ENCODE measurements at places on chromosomes 5 and 9. TPM values are rescaled to one million over a fixed set of nuclear protein-coding genes. Genes with fewer than 3 reads are reported as not detected.

DNA sequence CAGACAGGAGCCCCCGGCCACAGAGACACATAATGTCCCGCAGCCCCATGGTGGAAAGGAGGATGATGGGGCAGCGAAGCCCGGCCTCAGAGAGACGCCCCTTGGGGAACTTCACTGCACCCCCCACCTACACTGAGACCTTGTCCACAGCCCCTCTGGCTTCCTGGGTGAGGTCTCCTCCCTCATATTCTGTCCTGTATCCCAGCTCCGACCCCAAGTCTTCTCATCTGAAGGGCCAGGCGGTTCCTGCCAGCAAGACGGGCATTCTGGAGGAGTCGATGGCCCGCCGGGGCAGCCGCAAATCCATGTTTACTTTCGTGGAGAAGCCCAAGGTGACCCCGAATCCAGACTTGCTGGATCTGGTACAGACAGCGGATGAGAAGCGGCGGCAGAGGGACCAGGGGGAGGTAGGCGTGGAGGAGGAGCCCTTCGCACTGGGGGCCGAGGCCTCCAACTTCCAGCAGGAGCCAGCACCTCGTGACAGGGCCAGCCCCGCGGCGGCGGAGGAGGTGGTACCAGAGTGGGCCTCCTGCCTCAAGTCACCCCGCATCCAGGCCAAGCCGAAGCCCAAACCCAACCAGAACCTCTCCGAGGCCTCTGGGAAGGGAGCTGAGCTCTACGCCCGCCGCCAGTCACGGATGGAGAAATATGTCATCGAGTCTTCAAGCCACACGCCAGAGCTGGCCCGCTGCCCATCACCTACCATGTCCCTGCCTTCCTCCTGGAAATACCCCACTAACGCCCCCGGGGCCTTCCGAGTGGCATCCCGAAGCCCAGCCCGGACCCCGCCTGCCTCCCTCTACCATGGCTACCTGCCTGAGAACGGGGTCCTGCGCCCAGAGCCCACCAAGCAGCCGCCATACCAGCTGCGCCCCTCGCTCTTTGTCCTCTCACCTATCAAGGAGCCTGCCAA is 8.9 kb downstream of the SYNPO start:
- no peak for DNase-seq

DNA sequence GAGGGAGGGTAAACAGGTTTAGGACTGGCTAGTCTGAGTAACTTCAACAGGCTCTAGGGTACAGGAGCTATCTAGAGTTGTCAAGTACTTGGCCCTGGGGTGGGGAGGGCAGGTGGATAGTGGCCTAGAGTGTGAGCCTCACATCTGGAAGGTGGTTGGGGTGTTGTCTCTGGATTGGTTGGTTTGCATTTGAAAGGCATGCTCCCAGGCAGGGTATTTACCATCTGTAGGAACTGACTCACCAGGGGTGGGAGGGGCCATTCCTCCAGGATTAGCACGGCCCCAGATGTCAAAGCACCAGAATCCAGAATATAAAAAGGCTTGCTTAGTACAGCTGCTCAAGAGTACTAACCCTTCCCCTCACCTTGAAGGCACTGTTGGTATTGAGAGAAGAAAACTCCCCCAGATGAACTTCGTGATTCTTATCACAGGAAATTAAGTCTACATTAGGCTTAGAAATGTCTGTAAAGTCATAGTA is 193.3 kb downstream of the NTRK2 start:
- no peak for DNase-seq

DNA sequence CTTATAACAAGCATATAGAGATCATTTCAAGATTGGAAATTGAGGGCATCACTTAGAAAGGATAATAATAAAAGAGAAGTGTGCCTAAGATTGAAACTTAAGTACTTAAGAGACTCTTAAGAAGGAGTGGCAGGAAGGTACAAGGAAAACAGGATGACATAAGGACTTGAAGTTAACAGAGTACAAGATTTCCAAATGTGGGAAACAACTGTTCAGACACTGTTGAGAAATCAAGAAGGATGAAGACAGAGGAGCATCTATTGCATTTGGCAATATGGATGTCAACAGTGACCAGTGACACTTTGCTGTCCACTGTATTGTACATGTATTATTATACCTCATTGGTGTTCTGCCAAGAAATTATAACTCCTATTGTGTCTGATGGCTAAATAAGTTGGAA is 157.8 kb upstream of the PTGER4 start:
- no peak for DNase-seq

GRCh38 chr5:153676406-153676805 is 185.9 kb downstream of the GRIA1 start:
- DNase-seq = no peak

The OSTF1 gene
- 28.6 TPM for total RNA-seq

The CDH9 gene
- total RNA-seq = not detected

- DNase-seq = no peak
These were observed 295.3 kb upstream of the DMRT1 start for GRCh38 chr9:546235-546634.

The RABGAP1 gene
- 27.5 TPM for total RNA-seq
